ENCODE measurements at places on chromosomes 3 and 15.

DNA sequence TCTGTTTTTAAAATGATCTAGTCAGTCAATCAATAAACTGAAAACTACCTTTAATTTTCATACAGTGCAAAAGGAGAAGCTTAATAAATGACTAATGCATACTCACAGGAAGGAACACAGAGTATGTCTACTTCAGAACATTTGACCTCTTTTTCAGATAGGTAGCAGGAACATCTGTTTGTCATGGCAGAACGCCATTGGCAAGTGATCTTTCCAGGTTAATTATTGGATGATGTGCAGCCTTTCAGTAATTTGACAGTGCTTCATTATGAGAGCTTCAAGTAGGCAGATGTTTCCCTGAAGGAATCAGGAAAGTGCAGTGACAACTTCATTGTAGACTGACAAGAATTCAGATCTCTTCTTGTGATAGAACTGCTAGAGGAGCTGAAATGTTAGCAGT, 325.0 kb downstream of the OTOL1 start:
- no peak for DNase-seq

GRCh38 chr3:13713396-13713795, 164.5 kb downstream of the FBLN2 start:
- DNase-seq = no peak

GRCh38 chr3:36663666-36664291, 100.6 kb downstream of the DCLK3 start:
- DNase-seq = peak; percentile 43

- DNase-seq = no peak
Observed at GRCh38 chr3:42752441-42752840, 20.6 kb downstream of the CCDC13 start.

GRCh38 chr15:25829073-25829472, 34.1 kb downstream of the ATP10A start:
- DNase-seq = no peak

- DNase-seq = peak; percentile 1
Observed at GRCh38 chr3:155712008-155712407, 32.9 kb downstream of the PLCH1 start.

GRCh38 chr3:136070953-136071949, 105.7 kb downstream of the PPP2R3A start:
- peak; percentile 29 for DNase-seq

DNA sequence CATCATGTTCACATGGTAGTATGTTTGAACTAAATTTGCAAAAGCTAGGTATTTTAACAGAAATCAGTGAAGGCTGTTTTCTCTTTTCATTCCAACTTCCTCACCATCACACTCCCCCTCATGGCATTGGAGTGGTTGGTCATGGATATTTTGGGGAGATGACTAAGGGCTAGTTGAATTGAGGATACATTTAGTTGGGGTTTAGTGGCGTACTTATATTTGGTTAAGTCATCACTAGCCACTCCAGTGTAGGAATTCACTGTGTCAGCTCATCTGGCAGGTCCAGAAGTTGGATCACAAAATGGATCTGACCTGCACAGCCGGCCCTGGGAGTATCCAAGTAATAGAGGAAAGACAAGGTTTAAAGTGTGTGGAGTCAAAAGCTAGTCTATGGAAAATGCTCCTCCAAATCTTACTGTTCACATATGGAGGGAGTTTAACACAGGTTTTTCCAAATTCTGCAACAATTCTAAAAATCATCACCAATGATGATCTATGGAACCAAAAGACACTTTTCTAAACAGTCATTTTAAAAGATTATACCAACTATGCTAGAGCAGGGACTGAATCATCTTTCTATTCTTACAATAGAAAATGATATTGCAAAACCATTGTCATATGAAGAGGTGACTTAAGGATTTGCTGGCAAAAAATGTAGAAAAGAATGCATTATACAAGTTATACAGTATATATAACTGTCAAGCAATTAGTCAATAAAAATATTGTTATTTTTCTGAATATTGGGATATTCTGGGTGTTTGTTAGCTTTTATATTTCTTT, 247.8 kb upstream of the PEX5L start:
- DNase-seq = peak; percentile 54

GRCh38 chr3:185062191-185062590, 90.7 kb downstream of the C3orf70 start:
- no peak for DNase-seq

DNA sequence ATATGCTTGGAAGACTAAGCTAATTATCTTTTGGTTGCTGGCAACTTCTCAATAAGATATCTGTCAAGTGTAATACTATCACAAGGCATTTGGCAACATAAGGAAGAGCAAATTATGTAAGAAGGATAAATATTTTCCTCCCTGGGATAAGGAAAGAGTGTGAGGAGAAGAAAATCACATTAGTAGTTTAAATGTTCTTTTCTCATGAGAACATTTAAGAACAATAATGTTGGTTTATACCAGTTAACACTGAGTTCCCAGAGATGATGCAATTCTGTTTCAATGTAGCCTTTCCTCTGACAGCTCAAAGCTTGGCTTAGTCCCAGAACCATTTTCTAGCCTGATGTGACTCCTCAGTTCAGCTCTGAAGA, 66.1 kb upstream of the NPHP3 start:
- DNase-seq = peak; percentile 92

GRCh38 chr15:28944696-28945300, 59.0 kb downstream of the APBA2 start:
- no peak for DNase-seq

- peak; percentile 1 for DNase-seq
Observed at GRCh38 chr3:154584041-154584440, 154.1 kb upstream of the GPR149 start.

DNA sequence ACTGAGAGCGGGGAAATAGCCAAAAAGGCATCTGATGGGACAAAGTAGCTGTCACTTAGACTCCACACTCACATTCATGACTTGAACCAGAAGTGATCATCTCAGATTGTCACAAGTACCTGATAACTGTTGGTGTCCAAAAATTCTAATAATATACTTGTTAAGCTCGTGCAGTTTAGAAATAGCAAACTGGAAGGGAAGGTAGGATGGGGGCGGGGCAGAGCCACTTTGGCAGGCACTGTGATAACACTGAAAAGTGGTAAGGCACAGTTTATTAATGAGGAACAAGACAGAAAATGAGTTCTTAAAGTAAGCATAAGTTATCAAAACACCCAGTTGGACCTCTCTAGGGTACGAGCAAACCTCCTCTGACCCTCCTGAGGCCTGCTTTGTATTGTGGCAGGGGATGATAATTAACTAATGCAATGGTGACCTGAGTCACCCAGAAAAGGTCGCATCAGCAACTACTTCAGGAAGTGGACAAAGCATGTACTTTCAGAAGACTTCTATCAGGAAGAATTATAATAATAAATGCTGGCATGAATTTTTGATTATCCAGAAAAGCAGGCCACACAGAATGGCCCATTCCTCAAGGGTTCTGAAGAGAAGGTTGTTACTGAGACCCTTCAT, 54.4 kb downstream of the ADCY5 start:
- DNase-seq = no peak

DNA sequence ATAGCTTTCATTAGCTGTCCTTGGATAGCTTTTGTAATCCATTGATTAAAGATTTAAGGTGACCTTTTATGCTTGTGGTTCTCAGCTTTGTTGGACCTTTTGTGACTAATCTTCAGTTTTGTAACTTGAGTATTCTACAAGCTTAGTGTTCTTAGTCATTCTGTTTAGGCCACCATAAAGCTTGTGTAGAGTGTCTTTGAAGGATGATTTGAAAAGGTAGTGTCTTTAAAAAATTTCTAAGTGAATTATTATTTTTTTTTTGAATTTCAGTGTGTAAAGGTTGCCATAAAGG, 7.5 kb downstream of the MORF4L1 start:
- DNase-seq = peak; percentile 60

GRCh38 chr15:95252404-95252803, 1021.0 kb downstream of the MCTP2 start:
- no peak for DNase-seq

DNA sequence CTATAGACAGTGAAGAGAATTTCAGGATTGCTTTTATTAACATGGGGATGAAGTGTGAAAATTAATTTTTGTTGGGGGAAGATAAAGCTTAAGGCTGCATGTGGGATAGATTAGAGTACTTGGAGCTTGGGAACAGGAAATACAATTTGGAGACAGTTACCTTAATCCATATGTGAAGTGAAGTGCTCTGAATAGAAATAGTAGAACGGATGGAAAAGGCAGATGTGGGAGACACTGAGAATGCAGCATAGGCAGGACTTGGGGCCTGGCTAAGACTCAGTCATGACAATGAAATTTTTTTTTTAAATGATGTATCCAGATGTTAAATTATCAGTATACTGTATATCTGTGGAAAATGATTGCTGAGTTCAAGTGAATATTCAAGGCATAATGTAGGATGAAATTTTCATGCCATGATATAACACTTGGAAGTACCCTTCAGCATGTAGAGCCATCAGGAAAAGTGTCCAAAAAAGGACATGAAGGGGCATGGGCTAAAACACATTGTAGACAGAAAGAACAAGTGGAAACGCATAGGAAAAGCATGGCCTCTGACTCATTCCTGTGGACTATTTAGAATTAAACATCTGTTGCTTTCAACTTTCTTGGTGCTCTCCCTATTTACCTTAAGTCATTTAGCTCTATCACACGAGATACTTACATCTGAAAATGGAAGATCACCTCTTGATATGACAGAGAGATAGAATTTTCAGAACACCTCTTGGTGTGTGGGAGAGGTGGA, 134.8 kb downstream of the RBMS3 start:
- DNase-seq = no peak

- DNase-seq = no peak
Observed at GRCh38 chr3:113263020-113263419, 51.7 kb downstream of the BOC start.

- no peak for DNase-seq
Observed at GRCh38 chr3:179943117-179943880, 93.4 kb downstream of the PEX5L start.

- DNase-seq = no peak
Observed at GRCh38 chr3:194396539-194396858, 2.6 kb downstream of the GP5 start.

DNA sequence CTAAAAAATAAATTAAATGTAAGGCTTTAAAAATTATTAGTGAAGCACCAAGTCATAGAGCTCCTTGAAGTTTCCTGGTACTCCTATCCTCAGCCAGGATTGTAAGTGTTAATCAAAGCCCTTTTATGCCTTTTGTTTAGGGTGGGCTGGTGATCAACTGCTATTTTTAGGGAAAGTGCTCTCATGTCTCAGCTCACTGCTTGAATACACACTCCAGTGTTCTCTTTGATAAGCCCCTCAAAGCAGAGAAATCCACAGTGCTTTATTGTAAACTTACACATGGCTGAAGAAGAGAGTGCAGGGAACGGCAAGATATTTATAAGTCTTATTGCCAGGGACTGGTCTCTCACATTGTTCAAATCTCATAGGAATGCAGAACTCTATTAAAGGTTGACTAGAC, 156.4 kb upstream of the AZI2 start:
- DNase-seq = no peak

DNA sequence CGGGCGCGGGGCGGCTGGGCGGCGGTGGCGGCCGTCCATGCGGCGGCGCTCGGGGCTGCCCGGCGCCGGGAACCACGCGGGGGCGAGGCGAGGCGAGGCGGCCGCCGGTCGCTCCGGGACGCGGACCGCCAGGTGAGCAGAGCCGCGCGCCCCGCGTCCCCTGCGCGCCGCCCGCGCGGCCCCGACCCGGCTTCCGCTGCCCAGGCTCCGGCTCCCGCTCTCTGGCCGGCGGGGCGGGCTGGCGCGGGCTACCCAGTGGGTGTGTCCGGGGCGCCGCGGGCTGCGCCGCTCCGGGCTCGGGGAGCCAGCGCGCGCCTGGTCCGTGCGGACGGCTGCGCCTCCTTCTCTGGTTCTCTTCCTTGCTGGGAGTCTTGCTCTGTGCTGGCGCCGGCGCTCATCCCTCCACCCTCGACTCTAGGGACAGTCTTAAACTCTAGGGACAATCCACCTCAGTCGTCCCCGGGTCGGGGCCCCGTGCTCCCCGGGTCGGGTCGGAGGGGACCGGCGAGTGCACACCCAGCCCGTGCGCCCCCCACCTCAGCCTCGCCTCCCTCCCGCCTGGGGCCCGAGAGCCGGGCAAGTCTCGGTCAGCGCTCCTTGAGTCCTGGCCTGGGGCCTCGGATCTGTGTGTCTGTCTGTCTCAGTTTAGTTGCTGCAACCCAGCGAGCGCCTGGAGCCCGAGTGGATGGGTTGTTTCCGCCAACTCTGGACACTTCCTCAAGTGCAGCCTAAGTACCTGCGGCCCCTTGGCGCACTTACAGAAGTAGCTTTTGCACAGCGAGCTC, 488 bp downstream of the THSD4 start:
- peak; percentile 45 for DNase-seq

GRCh38 chr3:122987736-122988319, 39.7 kb downstream of the SEMA5B start:
- no peak for DNase-seq
